ENCODE measurements at places on chromosomes 12 and 14. TPM values are rescaled to one million over a fixed set of nuclear protein-coding genes. Genes with fewer than 3 reads are reported as not detected.

The NANOG gene
- total RNA-seq, result not detected

DNA sequence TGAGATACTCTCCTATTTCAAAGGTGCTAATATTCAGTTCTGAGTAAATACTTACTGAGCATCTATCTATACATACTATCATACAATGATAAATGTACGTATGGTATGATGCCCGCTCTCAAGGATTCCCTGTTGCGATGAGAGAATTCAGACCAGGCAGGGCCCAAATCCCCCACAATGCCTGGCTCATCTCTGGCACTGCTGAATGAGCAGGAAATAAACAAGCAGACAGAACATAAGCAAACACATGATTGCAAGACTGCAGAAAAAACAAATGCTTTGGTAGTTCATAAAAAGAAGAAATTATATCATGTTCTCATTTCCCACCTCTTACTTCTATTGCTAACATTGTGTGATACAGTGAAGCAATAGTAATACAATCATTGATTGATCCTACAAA, 77.2 kb upstream of the DUSP6 start:
- DNase-seq, result no peak

GRCh38 chr12:1680804-1681492, 9.9 kb upstream of the ADIPOR2 start:
- no peak for DNase-seq

GRCh38 chr12:31900271-31900670, 58.9 kb upstream of the RESF1 start:
- DNase-seq, result no peak

- no peak for DNase-seq
Measured at GRCh38 chr12:70883855-70884254, 36.7 kb downstream of the PTPRR start.

DNA sequence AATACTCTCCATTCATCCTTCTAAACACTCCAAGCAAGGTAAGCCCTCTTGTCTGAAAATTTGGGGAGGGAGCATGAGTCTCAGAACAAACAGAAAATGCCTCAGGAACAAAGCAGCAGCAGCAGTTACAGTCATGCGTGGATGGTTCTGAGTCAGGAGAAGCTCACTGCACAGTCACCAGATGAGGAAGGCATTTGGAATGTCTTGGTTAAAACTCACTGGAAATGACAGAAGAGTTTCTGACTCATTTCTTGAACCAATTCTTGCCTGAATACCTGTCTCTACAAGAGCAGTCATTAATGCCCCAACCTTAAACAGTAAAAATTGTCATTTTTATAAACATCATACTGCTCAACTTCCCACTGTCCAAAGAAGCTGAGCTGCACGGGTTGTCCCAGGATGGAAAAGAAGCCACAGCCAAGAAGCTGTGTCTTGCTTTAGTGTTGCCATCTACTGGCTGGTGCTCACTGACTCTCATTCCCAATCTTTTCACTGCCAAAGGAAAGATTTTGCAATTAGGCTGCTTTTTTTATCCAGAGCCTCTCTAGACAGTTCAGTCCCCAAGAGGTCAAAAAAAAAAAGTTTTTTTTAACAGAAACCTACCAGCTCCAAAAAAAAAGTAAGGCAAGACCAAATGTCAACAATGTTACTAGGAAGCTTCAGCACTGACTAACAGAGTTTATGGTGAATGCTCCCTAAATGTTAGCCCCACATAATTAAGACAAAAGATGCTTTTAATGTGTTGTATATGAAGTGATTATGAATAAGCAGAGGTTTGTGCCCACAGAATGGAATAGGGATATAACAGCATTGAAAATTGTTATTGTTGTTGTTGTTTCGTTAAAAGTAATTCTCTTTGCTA, 40.4 kb downstream of the KICS2 start:
- peak; percentile 87 for DNase-seq

DNA sequence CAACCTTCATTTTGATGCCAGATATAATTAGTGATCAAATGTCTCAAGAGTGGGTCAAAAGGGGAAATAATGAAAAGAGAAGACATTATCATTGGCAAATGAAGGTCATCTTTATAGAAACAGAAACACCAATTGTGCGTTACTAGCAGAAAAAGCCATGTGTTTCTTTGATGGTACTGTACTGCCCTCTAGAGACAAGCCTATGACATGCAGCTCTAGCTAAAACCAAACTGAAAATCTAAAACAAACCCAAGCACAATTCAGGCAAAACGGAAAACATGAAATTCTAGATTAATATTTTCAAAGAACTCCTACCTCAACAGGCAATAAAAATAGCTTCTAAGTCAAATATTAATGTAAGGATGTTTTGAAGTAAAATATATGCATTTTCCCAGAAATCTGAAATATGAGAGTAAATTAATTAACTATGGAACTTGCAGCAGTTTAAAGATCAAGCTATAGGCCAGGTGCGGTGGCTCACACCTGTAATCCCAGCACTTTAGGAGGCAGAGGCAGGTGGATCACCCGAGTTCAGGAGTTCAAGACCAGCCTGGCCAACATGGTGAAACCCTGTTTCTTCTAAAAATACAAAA, 115.4 kb downstream of the KLHL28 start:
- no peak for DNase-seq
